ENCODE measurements at places on chromosomes 5 and 9.
A peak's percentile ranks its signal among the peaks of the same experiment; 100 is the strongest.

GRCh38 chr5:74866596-74867162 lies 492 bp upstream of the FAM169A start:
- peak; percentile 23 for DNase-seq

- DNase-seq = no peak
These were observed 62.8 kb downstream of the CDKN2A start for GRCh38 chr9:21931428-21931827.

DNA sequence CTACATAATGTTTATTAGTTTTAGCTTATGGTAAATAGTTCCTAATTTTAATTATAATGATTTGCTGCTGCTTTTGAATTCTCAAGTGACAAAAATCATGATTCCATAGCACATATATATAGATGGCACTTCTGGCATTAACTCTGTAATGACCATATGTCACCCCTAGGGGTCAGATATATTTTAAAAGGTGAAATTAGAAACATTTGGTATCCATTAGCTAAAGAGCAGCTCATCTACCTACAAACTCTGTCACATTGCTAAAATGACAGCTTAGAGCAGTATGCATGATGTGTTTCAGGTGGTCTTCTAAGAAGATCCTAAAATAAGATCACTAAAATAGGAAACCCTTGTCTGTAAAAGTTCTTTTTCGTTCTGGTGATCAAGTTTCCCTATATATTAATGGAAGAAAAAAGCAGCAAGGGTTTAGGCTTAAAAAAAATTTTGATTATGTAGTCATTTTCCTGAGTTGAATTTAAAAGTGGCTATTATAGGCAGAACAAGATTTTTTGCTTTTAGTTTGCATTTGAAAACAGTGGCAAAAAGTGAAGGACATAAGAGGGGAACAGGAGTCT lies 157.7 kb upstream of the POU5F2 start:
- no peak for DNase-seq

DNA sequence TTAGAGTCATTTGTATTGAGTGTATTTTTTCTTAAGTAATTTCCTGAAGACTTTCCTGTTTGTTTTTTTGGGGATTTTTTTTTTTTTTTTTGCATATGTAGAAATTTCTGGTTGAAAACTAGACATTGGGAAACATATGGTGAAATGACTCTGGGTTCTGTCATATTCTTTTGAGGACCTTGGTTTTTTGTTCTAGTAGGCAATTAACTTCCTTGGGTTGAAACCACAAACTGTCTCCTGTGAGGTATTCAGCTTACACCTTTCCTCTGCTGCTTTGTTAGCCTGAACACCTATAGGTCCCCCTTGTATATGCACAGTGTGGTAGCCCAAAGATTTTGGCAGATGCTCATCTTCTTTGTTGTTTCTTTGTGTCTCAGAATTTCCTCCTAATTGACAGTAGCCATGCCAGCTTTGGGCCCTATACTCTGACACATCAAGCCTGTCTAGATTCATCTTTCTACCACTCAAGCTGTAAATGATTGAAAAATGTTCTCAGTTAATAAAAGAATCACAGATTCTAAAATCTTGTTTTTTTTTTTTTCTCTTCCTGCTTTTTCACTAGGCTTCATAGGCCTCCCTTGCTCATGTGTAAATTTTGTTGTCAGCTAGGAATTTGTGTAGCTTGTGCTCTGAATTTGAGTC lies 140.6 kb downstream of the COMMD10 start:
- DNase-seq = no peak

DNA sequence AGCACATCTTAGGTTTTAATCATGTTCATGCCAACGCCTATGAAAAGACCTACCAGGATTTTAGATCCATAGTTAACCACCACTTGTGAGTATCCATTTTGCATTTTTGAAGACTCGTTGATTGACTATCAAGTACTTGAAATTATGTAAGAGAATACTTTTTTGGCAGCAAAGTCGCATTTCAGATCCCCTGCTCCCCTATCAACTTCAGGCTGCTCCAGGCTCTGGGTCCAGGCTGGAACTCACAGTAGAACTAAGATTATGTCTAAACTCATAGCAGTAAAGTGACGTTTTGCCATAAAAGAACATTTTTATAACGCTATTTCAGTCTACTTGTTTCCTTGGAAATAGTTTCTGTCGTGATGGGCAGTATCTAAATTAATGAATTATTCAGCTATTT lies 267.7 kb downstream of the FANCC start:
- DNase-seq = no peak

- DNase-seq = peak; percentile 33
These were observed 13.7 kb downstream of the SYK start for GRCh38 chr9:90815183-90815943.

All from NCI-H1417 (cell line).